ENCODE measurements at places on chromosomes 4 and X. TPM values are rescaled to one million over a fixed set of nuclear protein-coding genes. Genes with fewer than 3 reads are reported as not detected.

DNA sequence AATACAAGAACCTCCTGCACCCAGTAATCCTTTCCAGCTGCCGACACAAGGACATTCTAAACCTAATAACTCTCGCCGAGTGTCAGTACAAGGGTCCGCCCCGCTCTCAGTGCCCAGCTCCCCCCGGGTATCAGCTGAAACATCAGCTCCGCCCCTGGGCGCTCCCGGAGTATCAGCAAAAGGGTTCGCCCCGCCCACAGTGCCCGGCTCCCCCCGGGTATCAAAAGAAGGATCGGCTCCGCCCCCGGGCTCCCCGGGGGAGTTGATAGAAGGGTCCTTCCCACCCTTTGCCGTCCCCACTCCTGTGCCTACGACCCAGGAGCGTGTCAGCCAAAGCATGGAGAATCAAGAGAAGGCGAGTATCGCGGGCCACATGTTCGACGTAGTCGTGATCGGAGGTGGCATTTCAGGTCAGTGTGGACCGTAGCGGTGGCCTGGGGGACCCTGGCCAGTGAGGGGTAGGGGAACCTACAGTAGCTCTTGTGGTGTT lies at the start of gene MAOA:
Gene MAOA, plus strand, starts transcription at position 295 of the 490 bp plus-strand sequence. Its CDS starts 43 bp downstream, at position 338.
- no peak for DNase-seq

- DNase-seq, result no peak
These were observed 704 bp downstream of the FAM3A start for GRCh38 chrX:154515090-154515965.

- no peak for DNase-seq
These were observed 121.5 kb downstream of the IRF2 start for GRCh38 chr4:184352891-184353290.

The MAGEA2 gene
- 15.8 TPM for total RNA-seq

GRCh38 chr4:123380728-123381716 lies 15.6 kb upstream of the SPRY1 start:
- DNase-seq, result no peak

GRCh38 chr4:105236202-105236915 lies 89.7 kb downstream of the TET2 start:
- no peak for DNase-seq

The GAGE12E gene
- not detected for total RNA-seq

DNA sequence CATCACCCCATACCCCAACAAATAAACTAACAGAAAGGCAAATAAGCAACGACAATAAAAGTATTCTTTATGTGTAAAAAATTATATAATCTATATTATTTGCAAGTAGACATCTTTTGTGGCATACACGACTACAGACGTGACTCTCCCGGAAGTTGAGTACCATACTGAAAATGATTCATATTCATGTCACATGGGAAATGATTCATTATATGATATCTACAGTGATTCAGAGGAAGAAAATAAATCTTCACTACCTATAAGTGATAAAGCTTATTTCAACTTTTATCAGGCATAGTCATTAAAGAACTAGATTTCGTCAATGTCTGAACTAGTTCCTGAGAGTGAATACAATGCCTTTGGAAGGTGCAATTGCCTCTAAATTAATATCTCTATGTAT lies 4.6 kb upstream of the ANTXR2 start:
- no peak for DNase-seq

The AMTN gene
- total RNA-seq, result 142 TPM

The CWH43 gene
- not detected for total RNA-seq

The AMOT gene
- 4.3 TPM for total RNA-seq

GRCh38 chr4:83832110-83832825 lies 296.4 kb downstream of the GPAT3 start:
- no peak for DNase-seq

The HSFX1 gene
- total RNA-seq, result not detected

DNA sequence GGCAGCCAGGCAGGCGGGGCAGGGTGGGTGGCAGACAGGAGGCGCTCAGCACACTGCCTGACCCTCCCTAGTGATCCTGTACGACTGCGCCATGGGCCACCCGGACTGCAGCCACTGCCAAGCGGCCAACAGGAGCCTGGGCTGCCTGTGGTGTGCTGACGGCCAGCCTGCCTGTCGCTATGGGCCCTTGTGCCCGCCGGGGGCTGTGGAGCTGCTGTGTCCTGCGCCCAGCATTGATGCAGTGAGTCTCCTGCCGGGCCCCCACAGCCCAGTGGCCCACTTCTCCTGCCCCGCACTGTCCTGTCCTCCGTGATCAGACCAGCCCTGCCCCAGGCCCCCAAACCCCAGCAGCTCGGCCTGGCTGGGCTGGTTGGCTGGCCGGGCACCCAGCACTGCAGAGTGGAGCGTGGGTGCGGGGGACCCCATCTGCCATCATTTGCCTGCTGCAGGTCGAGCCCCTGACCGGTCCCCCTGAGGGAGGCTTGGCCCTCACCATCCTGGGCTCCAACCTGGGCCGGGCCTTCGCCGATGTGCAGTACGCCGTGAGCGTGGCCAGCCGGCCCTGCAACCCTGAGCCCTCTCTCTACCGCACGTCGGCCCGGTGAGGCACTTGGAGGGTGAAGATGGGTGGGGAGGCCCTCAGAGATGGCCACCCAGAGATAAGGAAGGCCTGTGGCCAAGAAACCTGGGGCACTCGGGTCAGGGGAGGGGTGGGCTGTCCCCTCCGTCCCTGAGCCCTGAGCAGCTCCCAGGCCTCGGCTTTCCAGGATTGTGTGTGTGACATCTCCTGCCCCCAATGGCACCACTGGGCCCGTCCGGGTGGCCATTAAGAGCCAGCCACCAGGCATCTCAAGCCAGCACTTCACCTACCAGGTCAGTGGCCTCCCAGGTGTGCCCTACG lies 7.6 kb downstream of the PLXNB3 start:
- DNase-seq, result no peak

GRCh38 chrX:9665113-9665512 lies 100.5 kb downstream of the GPR143 start:
- DNase-seq, result no peak

The MAGEB3 gene
- total RNA-seq, result not detected

- DNase-seq, result no peak
These were observed 210.8 kb upstream of the RASGEF1B start for GRCh38 chr4:81682492-81682891.

The PFKFB1 gene
- total RNA-seq, result not detected

The S100G gene
- not detected for total RNA-seq

DNA sequence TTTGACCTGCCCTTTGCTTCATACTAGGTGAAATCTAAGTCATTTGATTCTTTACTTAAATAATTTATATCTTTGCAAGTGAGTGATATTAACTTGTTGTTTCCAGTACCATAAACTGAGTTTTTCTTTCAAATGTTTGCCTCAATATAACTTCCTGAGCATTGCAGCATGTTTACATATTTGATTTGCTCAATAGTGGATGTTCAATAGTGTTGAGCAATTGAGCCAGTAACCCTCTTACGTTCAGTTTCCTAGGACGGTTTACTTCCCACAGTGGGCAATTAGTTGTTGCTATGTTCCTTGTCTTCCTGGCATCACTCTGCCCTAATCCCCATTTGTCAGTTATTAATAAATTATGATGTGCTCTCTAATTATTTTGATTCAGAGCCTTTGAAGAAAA lies 278.5 kb downstream of the EPHA5 start:
- DNase-seq, result no peak

- no peak for DNase-seq
These were observed 142.6 kb downstream of the TECRL start for GRCh38 chr4:64266669-64267068.

The CYSLTR1 gene
- not detected for total RNA-seq

- peak; percentile 42 for DNase-seq
These were observed 66.5 kb downstream of the EFNB1 start for GRCh38 chrX:68895341-68895755.

DNA sequence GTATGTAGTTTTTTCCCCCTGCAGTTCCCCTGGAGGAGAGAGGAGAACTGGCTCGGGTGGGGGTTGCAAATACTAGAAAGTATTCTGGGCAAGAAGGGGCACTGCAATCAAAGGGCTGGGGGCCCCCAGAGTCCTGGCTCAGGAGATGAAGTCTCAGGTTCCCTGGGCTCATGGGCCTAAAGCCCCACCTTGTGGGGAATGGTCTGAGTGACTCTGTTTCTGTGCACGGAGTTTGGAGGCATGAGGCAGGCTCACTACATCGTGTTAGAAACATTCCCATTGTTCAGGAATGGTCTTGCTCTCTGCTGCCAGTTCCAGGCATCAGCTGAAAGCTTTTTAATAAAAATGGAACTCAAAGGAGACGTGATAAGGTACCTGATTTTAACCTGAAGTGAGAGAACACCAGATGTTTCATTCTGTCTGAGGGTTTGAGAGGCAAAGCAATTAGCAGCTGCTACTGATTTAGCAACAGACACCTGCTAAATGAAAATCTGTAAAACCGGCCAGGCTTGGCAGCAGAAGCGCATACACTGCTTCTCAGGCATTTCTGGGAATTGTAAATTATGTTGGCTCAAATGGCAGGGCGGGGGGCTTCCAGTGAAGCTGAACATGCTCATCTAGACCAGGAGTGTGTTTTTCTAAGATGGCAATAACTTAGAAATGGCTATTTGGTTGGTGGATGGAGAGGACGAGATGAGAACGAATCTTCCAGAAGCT lies 122.7 kb downstream of the TMEM164 start:
- DNase-seq, result no peak

The SRPX gene
- total RNA-seq, result 72.3 TPM

The CCSER1 gene
- total RNA-seq, result 2.8 TPM

- peak; percentile 51 for DNase-seq
These were observed 10.4 kb upstream of the TSPYL2 start for GRCh38 chrX:53071604-53072417.

The SSX3 gene
- total RNA-seq, result not detected

GRCh38 chrX:17027931-17028330 lies 81.5 kb downstream of the REPS2 start:
- DNase-seq, result no peak

The AFM gene
- total RNA-seq, result not detected

The FAM9B gene
- total RNA-seq, result not detected

- DNase-seq, result no peak
These were observed 47.1 kb upstream of the CLNK start for GRCh38 chr4:10731690-10732089.

- DNase-seq, result no peak
These were observed 63.6 kb downstream of the AR start for GRCh38 chrX:67607466-67607865.

The HSFX2 gene
- total RNA-seq, result not detected

DNA sequence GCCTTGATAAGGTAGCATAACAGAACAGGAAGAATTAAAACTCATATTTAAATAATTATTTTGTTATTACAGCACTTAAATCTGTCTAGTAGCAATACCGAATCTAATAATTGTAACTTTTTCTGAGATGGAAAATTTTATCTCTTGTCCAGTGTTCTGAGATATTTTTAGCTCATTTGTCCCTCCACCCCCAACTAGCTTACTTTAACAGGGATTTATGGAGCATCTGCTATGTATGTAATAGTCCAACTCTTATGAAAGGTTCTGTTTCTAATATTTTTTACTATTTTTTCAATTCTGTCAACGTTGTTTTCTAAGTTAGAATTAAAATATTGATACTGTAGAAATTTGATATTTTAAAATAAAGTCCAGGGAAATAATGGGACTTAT lies 38.2 kb upstream of the NUDT6 start:
- no peak for DNase-seq

- no peak for DNase-seq
These were observed 174.8 kb downstream of the HHIP start for GRCh38 chr4:144820728-144821085.

The SMIM10 gene
- total RNA-seq, result 7.6 TPM

- DNase-seq, result peak; percentile 28
These were observed 40.9 kb upstream of the IL13RA2 start for GRCh38 chrX:115058276-115058675.

The ADRA2C gene
- 1.7 TPM for total RNA-seq

GRCh38 chr4:72994670-72995069 lies 74.8 kb downstream of the COX18 start:
- DNase-seq, result no peak

DNA sequence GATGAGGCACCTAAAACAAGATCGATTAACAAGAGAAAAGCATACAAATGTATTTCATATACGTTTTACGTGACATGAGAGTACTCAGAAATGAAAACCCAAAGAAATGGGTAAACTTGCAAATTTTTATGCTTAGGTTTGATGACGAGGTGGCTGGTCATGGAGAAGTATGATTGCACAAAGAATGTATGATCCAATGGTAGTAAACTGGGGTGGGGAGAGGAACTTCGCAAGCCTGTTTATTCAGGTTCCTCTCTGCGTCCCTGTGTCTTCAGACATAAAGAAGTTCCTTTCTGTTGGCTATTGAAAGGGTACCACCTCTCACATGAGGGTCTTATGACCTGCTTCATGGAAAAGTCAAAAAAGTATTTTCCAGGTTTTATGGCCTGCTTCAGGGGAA lies 309.2 kb downstream of the BCOR start:
- no peak for DNase-seq

GRCh38 chr4:185532795-185533324 lies 2.4 kb downstream of the PDLIM3 start:
- DNase-seq, result no peak

DNA sequence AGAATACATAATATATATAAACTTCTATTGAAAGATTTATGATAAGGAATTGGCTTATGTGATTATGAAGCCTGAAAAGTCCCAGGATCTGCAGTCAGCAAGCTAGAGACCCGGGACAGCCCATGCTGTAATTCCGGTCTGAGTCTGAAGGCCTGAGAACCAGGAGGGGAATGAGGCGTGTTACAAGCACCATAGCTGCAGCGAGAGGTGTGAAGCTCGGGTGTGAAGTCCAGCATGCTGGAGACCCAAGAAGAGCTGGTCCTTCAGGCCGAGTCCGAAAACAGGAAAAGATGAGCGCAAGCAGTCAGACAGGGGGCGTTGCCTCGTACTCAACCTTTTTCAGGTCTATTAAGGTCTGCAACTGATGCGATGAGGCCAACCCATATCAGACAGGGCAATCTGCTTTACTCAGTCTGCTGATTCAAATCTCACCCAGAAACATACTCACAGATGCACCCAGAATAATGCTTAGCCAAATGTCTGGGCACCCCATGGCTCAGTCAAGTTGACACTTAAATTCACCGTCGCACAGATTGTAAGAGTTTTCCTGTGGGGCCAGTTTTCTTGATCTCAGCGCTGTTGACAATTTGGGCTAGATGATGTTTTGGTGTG lies 40.4 kb downstream of the SMIM20 start:
- DNase-seq, result no peak

The TLR8 gene
- total RNA-seq, result not detected

DNA sequence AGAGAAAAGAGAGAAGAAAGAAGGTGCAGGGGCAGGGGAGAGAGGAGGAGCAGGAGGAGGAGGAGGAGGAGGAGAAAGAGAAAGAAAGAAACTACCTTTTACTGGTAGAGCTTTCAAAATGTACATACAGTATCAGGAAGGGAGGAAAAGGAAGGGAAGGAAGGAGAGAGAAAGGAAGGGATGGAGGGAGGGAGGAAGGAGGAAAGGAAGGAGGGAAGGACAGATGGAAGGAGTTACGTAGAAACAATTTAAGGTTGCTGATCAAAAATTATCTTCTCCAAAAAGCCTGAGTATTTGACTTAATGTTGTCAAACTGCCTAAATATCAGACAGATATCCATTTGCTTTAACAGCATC lies 13.4 kb downstream of the TBC1D9 start:
- no peak for DNase-seq

The GAGE1 gene
- not detected for total RNA-seq
